ENCODE measurements at places on chromosomes 4 and X. TPM values are rescaled to one million over a fixed set of nuclear protein-coding genes. Genes with fewer than 3 reads are reported as not detected.

DNA sequence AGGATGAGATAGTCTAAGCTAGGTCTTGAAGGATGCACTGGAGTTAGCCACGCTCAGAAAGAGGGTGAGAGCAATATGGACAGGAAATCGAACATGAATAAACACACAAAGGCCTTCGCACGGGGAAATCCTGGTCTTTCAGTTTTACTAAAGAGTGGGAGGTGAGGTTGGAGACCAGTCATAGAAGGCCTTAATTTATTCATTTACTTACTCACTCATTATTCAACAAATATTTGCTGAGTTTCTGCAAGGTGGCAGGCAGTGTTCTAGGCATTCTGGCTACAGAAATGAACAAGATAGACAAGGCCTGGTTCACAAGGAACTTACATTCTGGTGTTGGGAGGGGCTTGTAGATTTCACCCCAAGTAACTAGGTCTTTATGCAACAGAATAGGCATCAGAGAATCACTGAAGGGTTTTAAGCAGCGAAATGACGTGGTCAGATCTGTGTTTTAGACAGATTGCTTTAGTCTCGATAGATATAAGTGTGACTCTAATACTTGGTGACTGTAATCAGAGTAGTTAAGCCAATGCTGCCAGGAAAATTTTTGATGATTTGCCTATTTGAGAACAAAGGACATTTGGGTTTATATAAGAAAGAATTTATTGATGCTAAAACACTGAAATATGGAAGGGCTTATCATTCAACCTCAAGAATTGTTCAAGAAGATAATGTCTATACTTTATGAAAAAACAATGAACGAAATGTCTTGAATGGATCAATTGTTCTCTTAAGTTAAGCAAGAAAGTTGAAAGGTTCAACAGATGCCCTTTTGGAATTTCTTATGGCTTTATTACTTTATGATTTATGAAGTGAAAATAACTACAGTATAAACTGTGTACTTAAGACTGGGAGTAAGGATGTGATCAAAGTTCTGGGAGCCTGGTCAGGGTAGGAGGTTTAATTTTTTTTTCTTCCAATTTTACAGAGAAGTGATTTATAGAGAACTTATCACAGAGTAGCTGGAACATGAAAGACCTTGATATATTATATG lies 184.4 kb upstream of the CASK start:
- no peak overlapping the region for H3K27ac ChIP-seq
- H3K27me3 ChIP-seq: no peaks in the 10 kb centered on the region

GRCh38 chr4:24372881-24373280 lies 211.5 kb downstream of the DHX15 start:
- no peak for DNase-seq
- no peaks in the 10 kb centered on the region for H3K36me3 ChIP-seq
- no peak overlapping the region for H3K4me3 ChIP-seq
- H3K4me1 ChIP-seq: no peaks in the 10 kb centered on the region

- H3K4me3 ChIP-seq: no peak overlapping the region
- no peak for DNase-seq
- H3K27ac ChIP-seq: no peak overlapping the region
- H3K36me3 ChIP-seq: no peaks in the 10 kb centered on the region
- no peaks in the 10 kb centered on the region for H3K4me1 ChIP-seq
These were observed 136.8 kb downstream of the C4orf33 start for GRCh38 chr4:129232589-129233337.

GRCh38 chrX:121504153-121504552 lies 456.7 kb downstream of the GLUD2 start:
- DNase-seq: no peak
- no peak overlapping the region for H3K4me3 ChIP-seq
- H3K27ac ChIP-seq: no peak overlapping the region
- no peaks in the 10 kb centered on the region for H3K27me3 ChIP-seq

- no peak for DNase-seq
- H3K4me3 ChIP-seq: no peak overlapping the region
- no peaks in the 10 kb centered on the region for H3K27me3 ChIP-seq
- H3K4me1 ChIP-seq: no peaks in the 10 kb centered on the region
These were observed 26.1 kb upstream of the VMA21 start for GRCh38 chrX:151370906-151371305.

DNA sequence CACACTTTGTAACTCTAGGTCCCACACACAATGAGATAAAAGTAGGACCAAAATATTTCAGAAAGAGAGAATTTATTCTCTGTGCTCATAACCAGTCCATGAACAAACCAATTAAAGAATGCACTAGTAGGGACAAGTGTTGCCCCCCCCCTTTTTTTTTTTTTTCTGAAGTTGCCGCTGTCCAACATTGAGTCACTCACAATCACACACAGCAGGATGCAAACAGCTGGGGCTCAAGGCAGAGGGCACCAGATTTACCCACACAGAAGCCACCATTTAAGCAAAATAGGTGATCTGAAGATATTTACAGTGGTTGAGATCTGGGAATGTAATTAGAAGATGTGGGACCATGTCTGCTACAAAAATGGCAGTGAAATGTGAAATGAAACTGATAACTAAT lies 850.9 kb upstream of the SLIT2 start:
- no peak overlapping the region for H3K4me3 ChIP-seq
- H3K36me3 ChIP-seq: no peaks in the 10 kb centered on the region
- no peak overlapping the region for H3K27ac ChIP-seq
- no peaks in the 10 kb centered on the region for H3K27me3 ChIP-seq

- no peaks in the 10 kb centered on the region for H3K36me3 ChIP-seq
- no peak for DNase-seq
- H3K27me3 ChIP-seq: no peaks in the 10 kb centered on the region
- H3K4me1 ChIP-seq: no peaks in the 10 kb centered on the region
These were observed 1.8 kb downstream of the BGN start for GRCh38 chrX:153496590-153496959.

DNA sequence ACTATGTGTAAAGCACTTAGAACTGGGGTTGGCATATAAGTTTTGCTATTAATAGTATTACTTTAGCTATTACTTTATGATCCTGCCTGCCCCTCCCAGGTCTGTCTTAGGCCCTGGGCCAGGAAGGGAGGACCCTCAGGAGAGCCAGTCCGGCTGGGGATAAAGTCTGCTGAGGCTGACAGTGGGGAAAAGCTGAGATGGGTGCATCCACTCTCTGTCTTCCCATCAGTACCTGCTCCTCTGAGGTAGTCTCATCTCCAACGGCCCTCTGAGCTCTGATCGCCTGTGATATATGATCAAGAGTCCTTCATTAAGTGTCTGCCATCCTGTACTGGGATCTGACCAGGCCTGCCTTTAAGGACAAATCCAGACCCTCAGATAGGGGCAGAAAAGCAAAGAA lies 156.5 kb upstream of the PJA1 start:
- no peak for DNase-seq
- H3K36me3 ChIP-seq: no peaks in the 10 kb centered on the region
- no peaks in the 10 kb centered on the region for H3K4me1 ChIP-seq
- H3K27ac ChIP-seq: no peak overlapping the region
- no peaks in the 10 kb centered on the region for H3K27me3 ChIP-seq

GRCh38 chr4:157075401-157075800 lies 549 bp upstream of the GLRB start:
- no peaks in the 10 kb centered on the region for H3K36me3 ChIP-seq
- H3K4me1 ChIP-seq: no peaks in the 10 kb centered on the region
- DNase-seq: no peak

DNA sequence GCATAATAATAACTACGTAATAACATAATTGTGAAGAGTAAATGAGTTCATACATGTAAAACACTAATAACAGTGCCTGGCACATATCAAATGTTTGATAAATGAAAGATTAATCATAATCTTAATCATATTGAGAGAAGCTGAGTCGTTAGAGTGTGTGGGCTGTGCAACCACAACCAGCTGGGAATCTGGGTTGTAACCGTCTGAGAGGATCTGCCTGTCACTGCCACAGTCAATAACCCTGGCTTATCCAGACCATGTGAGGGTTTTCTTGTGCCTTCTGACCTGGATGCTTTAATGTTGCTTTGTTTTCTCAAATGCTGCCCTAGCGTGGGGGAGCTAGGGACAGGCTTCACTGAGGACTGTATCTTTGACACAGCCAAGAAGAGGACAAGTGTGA lies 73.9 kb downstream of the TRPC5 start:
- H3K4me1 ChIP-seq: no peaks in the 10 kb centered on the region
- no peaks in the 10 kb centered on the region for H3K36me3 ChIP-seq
- no peaks in the 10 kb centered on the region for H3K27me3 ChIP-seq
- no peak overlapping the region for H3K27ac ChIP-seq
- DNase-seq: no peak

DNA sequence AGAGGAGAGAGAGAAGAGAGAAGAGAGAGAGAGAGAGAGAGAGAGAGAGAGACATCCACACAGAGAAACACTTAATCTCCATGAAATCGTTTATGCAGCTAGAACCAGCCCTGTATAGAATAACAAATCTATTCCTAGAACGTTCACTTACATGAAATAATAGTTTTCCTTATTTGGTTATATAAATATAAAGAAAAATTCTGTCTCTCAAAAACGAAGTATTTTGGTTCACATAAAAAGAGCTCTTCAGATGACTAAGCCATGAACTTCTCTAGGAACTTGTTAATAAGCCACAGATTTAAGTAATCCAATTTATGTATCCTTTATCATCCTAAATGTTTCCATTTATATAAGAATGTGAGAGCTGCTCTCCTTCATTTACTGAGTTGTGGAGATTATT lies 1315.1 kb upstream of the PCDH7 start:
- no peak overlapping the region for H3K4me3 ChIP-seq
- no peak for DNase-seq
- no peaks in the 10 kb centered on the region for H3K36me3 ChIP-seq
- no peaks in the 10 kb centered on the region for H3K27me3 ChIP-seq
- no peaks in the 10 kb centered on the region for H3K4me1 ChIP-seq

DNA sequence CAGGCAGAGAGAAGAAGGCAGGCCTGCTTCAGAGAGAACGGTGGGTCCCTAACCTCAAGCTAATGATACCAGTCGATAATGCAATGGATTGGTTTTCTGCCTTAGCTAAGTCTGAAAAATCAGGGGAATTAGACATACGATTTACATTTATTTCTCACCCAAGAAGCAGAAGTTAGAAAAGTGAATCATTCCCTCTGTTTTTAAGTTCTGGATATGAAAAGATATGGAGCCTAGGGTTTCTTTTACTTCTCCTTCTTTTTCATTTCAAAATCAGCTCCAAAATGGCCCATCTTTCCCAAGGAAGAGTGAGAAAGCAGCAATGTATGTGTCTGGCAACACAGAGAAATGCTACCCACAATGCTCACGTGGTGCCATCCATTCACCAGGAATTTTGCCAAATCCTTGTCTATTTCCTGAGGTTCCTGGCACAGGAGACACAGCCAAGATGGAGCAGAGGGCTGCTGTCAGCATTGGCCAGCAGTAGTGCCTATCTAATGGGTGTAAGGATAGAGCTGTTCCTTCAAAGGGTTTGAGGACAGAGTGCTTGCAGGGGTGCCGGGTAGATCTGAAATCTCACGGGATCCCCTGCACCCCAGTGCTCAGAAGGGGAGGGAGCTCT lies 231.5 kb downstream of the MAML3 start:
- no peak overlapping the region for H3K4me3 ChIP-seq
- H3K27me3 ChIP-seq: no peaks in the 10 kb centered on the region
- peaks cover 14% of the 10 kb centered on the region for H3K4me1 ChIP-seq

- no peaks in the 10 kb centered on the region for H3K36me3 ChIP-seq
- H3K27ac ChIP-seq: no peak overlapping the region
- H3K27me3 ChIP-seq: no peaks in the 10 kb centered on the region
- no peak overlapping the region for H3K4me3 ChIP-seq
- DNase-seq: no peak
- no peaks in the 10 kb centered on the region for H3K4me1 ChIP-seq
These were observed 177.3 kb downstream of the ARHGAP10 start for GRCh38 chr4:147909225-147909624.

DNA sequence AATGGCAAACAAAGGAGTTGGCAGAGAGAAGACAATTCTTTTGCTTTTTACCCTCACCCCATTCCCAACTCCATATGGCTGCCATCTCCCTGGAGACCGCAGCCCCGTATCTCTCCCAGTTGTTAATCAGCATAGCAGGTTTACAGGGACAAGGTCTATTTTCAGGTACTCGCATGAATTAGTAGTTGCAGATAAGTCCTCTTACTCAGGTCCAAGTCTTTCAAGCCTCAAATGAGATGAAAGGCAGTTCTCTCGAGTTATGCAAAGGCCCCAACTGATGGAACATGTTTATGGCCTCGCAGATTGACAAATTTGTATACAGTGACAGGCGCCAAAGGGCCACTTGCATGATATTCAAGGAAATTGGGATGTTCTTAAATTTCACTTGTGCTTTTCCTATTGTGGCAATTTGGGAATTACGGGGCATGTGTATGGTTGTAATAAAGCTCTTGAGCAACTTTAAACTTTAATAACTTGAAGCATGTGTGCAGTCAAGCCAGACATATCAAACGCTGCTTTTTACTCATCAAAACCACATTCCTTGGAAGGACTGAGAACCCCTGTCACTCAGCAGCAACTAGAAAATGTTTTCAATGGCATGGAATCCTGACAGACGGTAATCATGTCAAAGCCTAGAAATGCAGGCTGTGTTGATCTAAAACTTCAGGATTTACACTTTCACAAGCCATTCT lies 45.1 kb downstream of the KDR start:
- H3K4me1 ChIP-seq: no peaks in the 10 kb centered on the region
- DNase-seq: no peak
- H3K27ac ChIP-seq: no peak overlapping the region
- H3K27me3 ChIP-seq: no peaks in the 10 kb centered on the region

DNA sequence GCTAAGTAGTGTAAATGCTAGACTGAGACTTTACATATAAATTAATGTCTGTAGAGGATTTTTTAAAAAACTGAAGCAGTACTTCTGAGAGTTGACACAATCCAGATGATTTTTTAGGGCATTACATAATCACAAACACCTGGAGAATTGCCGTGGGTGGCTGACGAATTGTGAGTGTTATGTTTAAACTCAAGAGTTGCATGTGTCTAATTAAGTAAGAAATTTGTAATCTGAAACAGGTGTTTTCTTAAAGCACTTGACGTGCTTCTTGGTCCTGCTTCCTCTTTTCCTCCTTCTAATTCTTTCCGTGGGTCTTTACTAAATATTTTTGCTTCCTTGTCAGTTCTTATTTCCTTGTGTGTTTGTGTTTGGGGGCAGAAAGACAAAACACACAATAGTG lies 27.8 kb downstream of the PIR start:
- no peaks in the 10 kb centered on the region for H3K4me1 ChIP-seq
- DNase-seq: no peak
- H3K27me3 ChIP-seq: no peaks in the 10 kb centered on the region
- H3K36me3 ChIP-seq: no peaks in the 10 kb centered on the region
- H3K4me3 ChIP-seq: no peak overlapping the region

DNA sequence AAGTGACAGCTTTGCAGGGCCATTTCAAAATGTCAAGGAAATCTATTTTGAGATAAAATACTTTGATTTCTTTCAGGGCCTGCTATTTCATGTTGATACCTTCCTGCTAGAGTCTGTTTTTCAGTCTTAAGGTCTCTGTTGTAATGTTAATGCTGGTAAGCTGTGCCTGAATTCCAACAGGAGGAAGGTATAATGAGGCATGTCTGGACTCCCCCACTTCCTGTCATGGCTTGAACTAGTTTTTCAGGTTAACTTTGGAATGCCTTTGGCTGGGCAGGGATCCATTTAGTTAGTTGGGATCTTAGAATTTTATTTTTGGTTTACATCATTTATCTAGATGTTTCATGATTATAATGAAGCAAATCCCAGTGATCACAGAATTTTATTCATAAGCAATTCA lies 279.0 kb downstream of the CFAP47 start:
- no peaks in the 10 kb centered on the region for H3K27me3 ChIP-seq
- no peak for DNase-seq
- no peaks in the 10 kb centered on the region for H3K4me1 ChIP-seq
- no peaks in the 10 kb centered on the region for H3K36me3 ChIP-seq
- no peak overlapping the region for H3K4me3 ChIP-seq

Gene CA5B
- 18.2 TPM for total RNA-seq

Gene RNF150
- 1.2 TPM for total RNA-seq

Gene PCYT1B
- total RNA-seq: not detected
